ENCODE measurements at places on chromosomes 12 and 14.

GRCh38 chr14:38063711-38064320 is 143.9 kb upstream of the SSTR1 start:
- DNase-seq: no peak

DNA sequence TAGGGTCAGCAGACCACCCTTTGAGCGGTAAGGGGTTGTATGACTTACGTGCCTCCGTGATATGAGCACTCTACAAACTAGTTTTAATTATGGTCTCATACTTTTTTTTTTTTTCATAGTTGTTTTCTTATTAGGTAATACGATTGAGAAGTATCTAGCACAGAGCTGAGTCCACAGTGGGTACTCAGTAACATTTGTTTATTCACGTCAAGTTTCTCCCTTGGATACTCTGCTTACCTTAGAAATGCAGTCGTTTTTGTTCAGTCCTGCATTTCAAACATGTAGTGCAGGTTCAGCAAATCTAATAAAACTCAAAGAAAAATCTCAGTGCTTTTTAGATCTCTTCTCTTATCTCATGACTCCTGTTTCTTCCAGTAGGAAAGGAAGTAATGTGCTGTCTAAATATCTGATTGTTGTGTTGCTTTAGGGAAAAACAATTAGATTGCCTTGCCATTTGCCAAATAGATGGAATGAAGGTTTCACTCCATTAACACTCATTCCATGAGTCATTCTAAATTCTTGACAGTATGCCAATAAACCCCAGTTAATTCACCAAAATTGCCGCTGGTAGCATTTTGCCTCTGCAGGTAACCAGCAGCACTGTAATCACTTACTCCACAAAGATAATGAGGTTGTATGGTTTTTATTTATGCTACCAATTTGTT is 118.9 kb downstream of the PTCSC3 start:
- no peak for DNase-seq

DNA sequence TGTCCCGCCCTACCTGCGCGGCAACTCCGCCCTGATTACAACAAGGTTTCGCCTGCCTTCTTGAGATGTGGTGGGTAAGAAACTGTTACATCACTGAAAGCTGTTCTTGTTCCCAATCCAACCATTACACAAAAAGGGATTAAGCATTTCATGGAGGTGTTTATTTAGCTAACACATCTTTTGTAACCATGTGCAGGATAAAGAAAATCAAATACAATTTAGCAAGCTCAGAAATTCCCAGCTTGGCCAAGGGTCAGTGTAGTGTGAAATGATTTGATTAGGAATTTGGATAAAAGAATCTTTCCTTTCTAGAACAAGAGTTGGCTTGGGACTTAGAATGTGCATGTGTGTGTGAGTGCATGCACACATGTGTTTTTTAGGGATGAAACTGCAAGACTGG is 6.3 kb downstream of the FOXN4 start:
- no peak for DNase-seq

DNA sequence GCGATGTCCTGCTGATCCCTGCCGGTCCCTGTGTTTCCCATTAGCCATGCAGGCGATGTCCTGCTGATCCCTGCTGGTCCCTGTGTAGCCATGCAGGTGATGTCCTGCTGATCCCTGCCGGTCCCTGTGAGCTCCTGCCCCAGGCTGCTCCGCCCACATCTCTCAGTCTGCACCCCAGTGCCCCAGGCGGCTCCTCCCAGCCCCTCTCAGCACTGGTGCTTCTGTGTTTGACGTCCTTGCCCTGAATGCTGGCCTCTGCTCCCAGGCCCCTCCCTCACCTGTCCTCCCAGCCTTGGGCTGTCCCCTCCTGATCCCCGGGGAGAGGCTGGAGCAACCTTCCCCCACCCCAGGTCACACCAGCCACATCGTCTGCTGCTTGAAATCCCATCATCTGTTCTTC is 41.4 kb upstream of the TEX22 start:
- no peak for DNase-seq

All from CD4-positive, alpha-beta T cell treated with Interleukin-15 for 4 hours (primary cell).